ENCODE measurements at places on chromosomes 7 and 10. TPM values are rescaled to one million over a fixed set of nuclear protein-coding genes. Genes with fewer than 3 reads are reported as not detected.
A peak's percentile ranks its signal among the peaks of the same experiment; 100 is the strongest.

PMS2 gene
- polyA plus RNA-seq: 18.6 TPM

PTER gene
- 13.1 TPM for polyA plus RNA-seq

PPP1R3C gene
- not detected for polyA plus RNA-seq

FGL2 gene
- 0.67 TPM for polyA plus RNA-seq

- DNase-seq: no peak
Measured at GRCh38 chr7:151550656-151551286, 31.1 kb upstream of the RHEB start.

GRCh38 chr10:58642916-58643428, 130.3 kb downstream of the BICC1 start:
- DNase-seq: no peak

WNT16 gene
- not detected for polyA plus RNA-seq

GRCh38 chr10:100551738-100552137, 16.0 kb downstream of the HIF1AN start:
- no peak for DNase-seq

- no peak for DNase-seq
Measured at GRCh38 chr10:117239721-117240620, 943 bp upstream of the SLC18A2 start.

TFPI2 gene
- not detected for polyA plus RNA-seq

GRCh38 chr7:121061677-121062582, 73.4 kb downstream of the CPED1 start:
- no peak for DNase-seq

DNA sequence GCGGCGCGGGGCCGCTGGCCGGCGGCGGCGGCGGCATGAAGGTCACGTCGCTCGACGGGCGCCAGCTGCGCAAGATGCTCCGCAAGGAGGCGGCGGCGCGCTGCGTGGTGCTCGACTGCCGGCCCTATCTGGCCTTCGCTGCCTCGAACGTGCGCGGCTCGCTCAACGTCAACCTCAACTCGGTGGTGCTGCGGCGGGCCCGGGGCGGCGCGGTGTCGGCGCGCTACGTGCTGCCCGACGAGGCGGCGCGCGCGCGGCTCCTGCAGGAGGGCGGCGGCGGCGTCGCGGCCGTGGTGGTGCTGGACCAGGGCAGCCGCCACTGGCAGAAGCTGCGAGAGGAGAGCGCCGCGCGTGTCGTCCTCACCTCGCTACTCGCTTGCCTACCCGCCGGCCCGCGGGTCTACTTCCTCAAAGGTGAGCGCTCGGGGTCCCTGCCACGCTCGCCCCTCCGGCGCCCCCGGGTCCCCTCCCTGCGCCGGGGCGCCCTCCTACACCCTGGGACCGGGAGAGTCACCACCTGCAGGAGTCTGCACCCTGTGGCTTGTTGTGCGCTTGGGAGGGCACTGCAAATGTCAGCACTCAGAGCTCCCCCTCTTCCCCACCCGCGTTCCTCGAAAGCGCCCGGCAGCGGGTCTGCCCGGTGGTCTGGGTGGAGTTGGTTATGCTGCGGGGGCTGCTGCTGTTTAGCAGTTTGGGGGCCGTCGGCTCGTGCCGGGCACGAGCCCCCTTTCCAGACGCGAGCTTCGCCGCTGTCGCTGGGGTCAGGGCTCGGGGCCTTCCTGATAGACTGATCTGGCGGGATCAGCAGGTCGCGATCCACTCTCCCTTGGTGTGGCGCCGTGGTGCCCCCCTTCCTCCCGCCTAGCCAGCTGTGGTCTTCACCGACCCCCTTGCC, 627 bp downstream of the DUSP5 start:
- DNase-seq: peak; percentile 60

DNA sequence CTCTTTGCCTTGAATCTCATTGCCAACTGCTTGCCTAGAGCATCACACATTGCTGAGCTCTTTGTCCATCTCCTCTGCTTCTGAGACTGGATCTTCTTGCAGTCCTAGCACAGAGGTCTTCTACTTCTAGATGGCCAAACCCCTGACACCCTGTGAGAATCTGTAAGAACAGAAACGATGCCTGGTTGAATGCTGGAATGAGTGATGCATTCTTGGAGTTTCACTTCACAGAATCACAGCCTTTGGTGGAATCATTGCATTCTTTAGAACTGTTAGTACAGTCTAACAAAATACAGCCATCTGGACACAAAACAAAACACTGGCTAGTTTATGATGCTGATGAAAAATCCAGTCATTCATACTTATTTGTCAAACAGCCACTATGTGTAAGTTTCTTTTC, 141.7 kb upstream of the ITGB1 start:
- DNase-seq: no peak

- DNase-seq: no peak
Measured at GRCh38 chr10:131959841-131960240, 21.9 kb downstream of the BNIP3 start.

ABCB4 gene
- not detected for polyA plus RNA-seq

DNA sequence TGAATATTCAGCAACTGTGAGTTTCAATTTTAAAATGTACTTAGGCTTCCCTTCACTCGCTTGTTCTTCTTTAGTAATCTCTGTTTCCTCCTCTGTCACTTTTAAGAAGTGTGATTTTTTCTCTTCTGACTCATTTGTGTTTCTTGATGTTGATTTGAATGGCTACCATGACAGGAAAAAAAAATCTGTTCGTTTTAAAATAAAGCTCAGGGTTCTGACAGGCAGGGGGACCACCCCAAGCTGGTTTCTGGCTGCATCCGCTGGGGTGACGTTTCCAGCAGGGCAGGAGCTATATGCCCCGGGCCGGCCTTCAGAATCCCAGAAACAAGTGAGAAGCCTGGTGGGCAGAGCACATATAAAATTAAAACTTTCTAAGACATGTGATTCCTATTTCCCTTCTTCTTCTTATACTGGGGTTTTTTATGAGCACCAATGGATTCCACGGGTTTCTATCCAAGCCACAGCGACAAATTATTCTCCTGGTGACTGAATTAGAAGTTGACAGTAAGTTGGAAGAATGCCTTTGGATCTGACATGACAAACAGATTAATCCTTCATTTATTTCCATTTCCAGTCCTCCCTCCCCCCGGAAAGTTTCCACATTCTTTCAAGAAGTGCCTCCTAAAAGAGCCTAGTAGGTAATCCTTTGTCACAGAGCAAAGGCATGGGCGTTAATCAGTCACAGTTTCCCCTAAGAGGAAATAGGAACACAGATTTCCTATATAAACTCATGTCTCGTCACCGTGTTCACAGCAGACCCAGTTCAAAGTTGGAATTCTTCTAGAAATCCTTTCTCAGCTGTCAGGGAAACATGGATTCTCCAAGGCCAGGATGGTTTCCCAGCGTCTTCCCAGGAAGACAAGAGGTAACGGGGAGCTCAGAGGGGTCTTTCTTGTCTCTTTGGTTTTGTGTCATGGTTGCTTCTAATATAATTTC, 79.9 kb downstream of the PTPRE start:
- no peak for DNase-seq

SPACDR gene
- not detected for polyA plus RNA-seq

DNA sequence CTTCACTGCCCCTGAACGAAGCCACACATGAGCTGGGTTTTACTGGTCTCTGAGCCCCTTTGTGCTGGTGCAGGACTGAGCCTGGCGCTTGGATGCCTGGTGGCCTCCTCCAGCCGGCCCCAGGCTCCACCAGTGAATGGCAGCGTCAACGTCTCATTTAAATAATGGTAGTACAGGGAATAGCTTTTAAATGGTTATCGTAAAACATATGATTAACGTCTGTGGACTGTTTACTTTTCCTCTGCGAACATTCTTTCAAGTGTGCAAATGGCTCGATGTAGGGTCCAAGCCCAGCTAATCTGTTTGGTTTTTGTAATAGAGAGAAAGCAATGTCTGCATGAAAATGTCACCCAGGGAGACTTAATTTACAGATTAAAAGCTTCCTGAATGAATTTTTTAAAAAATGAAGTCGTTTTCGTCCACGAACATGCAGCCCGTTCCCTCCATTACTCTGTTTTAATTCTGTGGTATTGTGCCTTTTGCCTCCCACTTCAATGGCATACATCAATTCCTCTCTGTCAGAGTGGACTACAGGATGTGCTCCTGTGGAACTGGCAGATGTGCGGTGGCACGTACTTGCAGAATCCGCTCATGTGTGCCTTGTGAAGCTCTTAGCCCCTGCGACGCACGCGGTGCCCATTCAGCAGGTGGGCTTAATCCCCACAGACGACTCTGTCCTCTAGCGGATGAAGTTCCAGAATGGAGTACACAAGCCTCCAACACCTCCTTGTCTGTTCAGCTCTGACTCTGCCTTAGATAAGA, 192.7 kb downstream of the TCF7L2 start:
- no peak for DNase-seq

- no peak for DNase-seq
Measured at GRCh38 chr7:22357311-22358175, 589 bp upstream of the RAPGEF5 start.

TMEM213 gene
- not detected for polyA plus RNA-seq

PLEKHS1 gene
- polyA plus RNA-seq: not detected

LANCL2 gene
- polyA plus RNA-seq: 8.2 TPM

SFRP5 gene
- polyA plus RNA-seq: not detected

RGR gene
- polyA plus RNA-seq: not detected

DYDC2 gene
- polyA plus RNA-seq: not detected

GRCh38 chr7:1243964-1244416, 11.3 kb downstream of the UNCX start:
- DNase-seq: no peak

- DNase-seq: no peak
Measured at GRCh38 chr7:111266613-111267012, 175.7 kb downstream of the LRRN3 start.
